ENCODE measurements at places on chromosomes 5 and 9.

- peak; percentile 75 for DNase-seq
Measured at GRCh38 chr5:141094481-141095262, at the start of gene PCDHB2. TSS of gene PCDHB2 (plus strand) at chr5:141094615. CDS start at chr5:141094791, 176 bp downstream.

DNA sequence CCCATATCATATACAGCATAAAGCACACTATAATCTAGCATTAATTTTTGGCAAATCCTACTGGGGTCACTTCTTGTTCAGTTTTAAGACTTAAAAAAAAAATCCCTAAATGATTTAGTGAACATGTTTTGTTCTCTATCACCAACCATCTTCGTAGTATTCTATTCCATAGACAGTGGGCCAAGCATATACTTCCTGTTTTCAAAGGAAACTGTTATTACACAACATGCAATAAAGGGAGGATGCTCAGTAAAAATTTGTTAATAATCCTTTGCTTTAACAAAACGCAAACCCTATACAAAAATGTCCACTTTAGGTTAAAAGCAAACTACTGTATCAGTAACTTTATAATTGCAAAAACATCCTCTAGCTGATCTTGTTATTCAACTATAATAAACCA, 13.0 kb downstream of the CCNH start:
- no peak for DNase-seq

DNA sequence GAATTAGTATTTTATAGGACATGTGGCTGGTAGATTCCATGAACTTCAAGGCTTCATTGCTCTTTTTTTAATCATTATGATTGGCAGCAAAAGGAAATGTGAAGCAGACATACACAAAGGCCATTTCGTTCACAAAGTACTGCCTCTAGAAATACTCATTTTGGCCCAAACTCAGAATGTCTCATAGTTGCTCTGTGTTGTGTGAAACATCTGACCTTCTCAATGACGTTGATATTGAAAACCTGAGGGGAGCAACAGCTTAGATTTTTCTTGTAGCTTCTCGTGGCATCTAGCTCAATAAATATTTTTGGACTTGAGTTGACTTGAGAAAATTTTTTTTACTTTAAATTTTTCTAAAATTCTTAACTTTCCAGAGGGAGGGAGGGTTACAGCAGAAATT, 12.4 kb downstream of the KCNV2 start:
- DNase-seq, result no peak

DNA sequence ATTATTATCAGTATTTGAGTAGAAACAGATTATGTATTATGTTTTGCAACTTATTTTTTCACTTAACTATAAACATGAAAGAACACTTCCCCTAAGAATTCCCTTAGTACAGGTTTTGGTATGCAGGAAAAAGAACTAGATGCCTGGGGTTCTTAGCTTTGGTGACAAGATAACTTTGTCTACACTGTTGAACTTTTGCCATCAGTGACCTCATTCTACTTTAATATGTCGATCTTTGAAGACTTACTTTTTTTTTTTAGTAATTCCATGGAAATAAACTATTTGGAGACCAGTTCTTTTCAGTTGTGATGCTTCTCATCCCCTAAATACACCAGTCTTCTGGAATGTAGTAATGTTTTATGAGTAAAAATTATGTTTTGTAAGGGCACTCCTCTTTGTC, 34.3 kb downstream of the ZNF462 start:
- no peak for DNase-seq

DNA sequence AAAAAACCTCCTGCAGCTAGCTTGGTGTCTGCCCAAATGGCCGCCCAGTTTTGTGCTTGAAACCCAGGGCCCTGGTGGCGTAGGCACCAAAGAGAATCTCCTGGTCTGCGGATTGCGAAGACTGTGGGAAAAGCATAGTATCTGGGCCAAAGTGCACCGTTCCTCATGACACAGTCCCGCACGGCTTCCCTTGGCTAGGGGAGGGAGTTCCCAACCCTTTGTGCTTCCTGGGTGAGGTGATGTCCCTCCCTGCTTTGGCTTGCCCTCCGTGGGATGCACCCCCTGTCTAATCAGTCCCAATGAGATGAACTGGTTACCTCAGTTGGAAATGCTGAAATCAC, 83.0 kb upstream of the JAK2 start:
- no peak for DNase-seq

GRCh38 chr9:135403733-135404450, 75.7 kb upstream of the PPP1R26 start:
- DNase-seq, result peak; percentile 61

GRCh38 chr9:16884952-16885513, 14.6 kb upstream of the BNC2 start:
- no peak for DNase-seq

GRCh38 chr5:76689321-76690036, 26.4 kb upstream of the F2R start:
- no peak for DNase-seq

DNA sequence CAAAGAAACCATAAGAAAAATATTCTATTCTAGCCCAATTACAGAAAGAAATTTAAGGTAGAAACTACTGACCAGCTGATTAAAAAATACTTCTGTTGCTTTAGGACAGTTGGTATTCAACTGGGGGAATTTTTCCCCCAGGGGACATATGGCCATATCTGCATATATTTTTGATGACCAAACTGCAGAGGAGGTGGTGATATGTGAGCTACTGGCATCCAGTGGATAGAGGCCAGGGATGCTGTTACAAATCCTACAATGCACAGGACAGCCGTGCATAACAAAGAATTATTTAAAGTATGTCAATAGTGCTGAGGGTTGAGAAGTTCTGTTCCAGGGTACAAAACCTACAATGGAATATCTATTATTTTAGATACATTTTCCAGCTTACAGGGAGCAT, 24.0 kb downstream of the ZFR start:
- no peak for DNase-seq

- no peak for DNase-seq
Measured at GRCh38 chr5:109852371-109853155, 162.8 kb downstream of the MAN2A1 start.

- no peak for DNase-seq
Measured at GRCh38 chr9:68914751-68915150, 99.2 kb downstream of the PRKACG start.

DNA sequence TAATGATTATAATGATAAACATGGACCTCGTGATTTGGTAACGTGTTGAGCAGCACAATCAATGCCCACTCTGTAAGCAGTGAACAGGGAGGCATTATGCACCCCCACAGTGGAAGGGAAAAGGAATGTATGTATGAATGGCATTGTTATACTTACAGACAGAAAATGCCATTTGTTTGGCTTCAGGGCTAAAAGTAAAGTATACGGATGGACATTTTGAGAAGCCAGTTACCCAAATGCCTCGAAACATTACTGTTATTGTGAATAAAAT, 260.2 kb upstream of the PPP1R2B start:
- no peak for DNase-seq

GRCh38 chr5:38426490-38426889, 130.0 kb downstream of the LIFR start:
- DNase-seq, result no peak

GRCh38 chr5:178162481-178162880, 8.8 kb upstream of the NHP2 start:
- DNase-seq, result no peak

- no peak for DNase-seq
Measured at GRCh38 chr5:112886975-112887374, 25.9 kb downstream of the SRP19 start.

GRCh38 chr9:101527066-101527465, 6.6 kb upstream of the RNF20 start:
- no peak for DNase-seq

GRCh38 chr9:13427587-13427986, 148.1 kb upstream of the MPDZ start:
- peak; percentile 31 for DNase-seq

DNA sequence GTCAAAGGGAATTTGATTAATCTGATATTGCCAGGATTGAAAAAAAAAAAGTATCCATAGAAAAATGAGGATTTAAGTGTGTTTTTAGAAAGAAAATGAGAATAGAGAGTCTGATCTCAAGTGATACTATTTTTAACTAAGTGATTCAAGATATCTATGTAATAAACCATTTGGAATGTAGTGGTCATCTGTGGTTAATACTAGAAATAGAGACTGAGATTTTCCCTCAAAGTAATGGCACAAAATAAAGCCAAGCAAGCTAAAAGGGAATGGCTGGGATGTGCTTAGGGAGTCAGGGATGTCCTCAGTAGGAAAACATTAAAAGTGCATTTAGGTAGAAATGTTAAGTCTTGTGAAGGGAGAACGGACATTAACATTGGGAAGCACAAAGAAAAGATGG, 90.6 kb downstream of the FBXO4 start:
- no peak for DNase-seq

- DNase-seq, result no peak
Measured at GRCh38 chr5:133569347-133569746, 43.0 kb downstream of the FSTL4 start.

- DNase-seq, result no peak
Measured at GRCh38 chr5:78050888-78051287, 243.6 kb downstream of the AP3B1 start.

DNA sequence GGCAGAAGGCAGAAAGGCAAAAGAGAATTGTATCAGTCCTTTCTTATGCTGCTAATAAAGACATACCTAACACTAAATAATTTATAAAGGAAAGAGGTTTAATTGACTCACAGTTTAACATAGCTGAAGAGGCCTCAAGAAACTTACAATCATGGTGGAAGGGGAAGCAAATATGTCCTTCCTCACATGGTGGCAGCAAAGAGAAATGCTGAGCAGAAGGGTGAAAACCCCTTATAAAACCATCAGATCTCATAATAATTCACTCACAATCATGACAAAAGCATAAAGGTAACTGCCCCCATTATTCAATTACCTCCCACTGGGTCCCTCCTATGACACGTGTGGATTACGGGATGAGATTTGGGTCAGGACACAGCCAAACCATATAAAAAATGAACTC, 312.5 kb upstream of the PTGER4 start:
- no peak for DNase-seq

DNA sequence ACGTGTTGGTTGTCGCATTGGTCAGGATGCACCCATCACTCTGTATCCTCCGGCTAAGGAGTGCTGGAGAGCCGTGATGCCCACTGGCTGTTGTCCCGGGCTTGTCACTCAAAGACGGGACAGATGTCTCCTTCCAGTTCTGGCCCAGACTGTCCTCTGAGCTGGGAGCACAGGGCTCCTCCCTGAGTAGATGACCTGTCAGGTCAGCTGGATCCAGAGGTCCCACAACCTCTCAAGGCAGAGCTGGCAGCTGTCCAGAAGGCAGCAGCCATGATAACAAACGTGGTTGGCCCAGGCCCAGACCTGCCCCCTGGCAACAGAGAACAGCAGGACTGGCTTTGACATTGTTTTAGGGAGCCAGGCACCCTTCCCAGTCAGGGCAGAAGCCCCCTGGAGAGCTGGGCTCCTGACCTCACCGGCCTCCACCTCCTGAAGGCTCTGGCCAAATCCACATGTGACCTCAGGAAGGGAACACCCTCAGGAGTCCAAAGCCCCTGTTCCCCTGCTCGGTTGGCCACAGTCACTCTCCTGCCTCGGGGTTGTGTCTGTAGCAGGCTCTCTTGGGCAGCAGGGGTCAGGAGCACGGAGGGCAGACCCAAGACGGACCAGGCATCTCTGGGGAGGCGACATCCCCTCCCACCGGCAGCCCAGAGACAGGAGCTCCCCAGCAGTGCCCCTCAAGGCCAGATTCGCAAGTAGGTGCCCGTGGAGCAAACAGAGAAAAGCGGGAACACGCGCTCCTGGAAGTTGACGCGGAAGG, 10.3 kb downstream of the TRIM7 start:
- DNase-seq, result peak; percentile 57

DNA sequence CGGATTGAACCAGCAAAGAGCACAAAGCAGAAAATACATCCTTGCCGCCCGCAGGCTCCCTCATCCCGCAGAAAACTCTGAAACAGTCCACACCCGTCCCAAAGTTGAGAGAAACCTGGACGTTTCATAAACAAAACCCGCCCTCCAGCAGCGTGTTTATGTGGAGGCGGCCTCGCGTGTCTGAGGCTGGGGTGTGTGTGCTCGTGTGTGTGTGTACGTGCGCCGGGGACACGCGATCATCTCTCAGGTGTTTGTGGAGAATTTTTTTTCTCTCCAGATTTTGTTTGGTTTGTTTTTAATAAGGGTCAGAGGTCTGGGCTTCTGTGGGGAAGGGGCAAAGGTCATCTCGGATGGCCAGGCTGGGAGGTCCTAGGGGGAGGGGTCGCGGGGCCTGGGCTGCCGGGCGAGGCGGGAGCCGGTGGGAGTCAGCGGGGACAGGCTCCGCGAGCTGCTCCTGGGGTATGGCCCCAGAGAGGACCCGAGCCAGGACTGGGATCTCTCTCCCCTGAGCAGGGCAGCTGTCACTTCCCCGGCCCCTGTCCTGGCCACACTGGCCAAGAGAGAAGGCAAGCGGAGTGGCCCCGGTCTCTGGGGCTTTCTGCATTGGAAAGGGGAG, 206.4 kb downstream of the C9orf50 start:
- peak; percentile 86 for DNase-seq

GRCh38 chr9:111983484-111983908, 86.9 kb downstream of the UGCG start:
- DNase-seq, result no peak

GRCh38 chr9:5231212-5231611, at the start of gene INSL4:
TSS of gene INSL4 (plus strand) at chr9:5231419. CDS start at chr9:5231524, 105 bp downstream.
- DNase-seq, result no peak
